Activated naive CD4-positive, alpha-beta T cell treated with anti-CD3 and anti-CD28 coated beads, Interleukin-2, amount 50 U/mL, for 72 hours (primary cell): ENCODE measurements at places on chromosomes 6 and 20.

DNA sequence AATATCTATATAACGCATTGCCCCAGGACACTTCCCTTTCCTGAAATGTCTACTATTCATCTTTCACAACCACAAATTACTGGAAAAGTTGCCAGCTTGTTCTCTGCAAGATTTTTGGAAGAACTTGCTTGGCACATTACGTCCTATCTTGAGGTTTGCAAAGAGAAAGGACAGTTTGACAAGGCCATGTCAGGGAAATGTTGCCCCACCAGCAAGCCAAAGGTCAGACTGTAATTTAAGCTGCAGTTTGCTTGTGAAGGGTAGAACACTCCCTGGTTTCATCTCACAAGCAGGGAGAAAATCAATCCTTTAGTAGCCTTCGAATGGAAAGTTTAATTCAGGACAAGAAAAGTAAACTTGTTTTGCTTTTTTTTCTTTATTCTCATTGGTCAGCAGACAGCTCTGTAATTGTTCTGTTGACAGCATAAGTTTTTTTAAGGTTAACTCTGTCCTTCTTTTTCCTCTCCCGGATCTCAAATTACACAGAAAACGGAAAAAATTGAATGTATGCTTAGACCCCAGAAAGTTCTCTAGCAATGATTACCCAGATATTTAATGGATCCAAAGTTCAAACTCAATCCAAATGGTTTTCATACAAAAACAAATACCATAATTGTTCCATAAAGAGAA, 541.8 kb upstream of the NRSN1 start:
- DNase-seq = no peak

GRCh38 chr20:44532981-44533331, 11.1 kb upstream of the SERINC3 start:
- no peak for DNase-seq

DNA sequence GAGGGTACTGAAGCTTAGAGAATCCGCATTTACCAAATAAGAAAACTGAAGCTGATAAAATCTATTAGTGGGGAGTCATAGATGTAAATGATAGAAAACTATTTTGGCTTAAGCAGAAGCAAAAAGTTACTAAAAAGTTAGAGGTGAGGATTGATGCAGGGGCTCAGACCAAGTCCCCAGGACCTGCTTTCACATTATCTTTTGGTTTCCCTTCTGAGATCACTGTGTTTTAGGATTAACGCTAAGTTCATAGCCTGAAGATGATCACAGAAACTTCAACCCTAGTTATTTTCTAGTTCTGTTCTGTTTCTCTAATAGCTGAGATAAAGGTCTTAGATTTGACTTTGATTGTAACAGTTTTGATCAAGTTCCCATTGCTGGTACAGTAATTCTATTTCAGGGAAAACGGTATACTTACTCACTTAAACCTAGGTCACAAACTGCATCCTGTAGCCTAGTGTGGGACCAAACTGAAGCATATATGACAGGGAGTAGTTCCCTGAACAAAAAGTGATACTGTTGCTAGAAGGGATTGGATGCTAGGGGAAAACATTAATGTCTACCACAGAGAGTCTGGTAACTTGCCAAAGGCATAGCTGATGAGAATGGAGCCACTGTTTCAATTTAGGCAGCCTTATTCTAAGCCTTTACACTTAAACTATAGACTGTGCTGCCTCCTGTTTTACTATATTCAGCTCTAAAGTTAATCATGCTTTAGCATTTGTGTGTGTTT, 13.1 kb downstream of the CYB5R4 start:
- DNase-seq = no peak

- DNase-seq = no peak
Observed at GRCh38 chr20:20959031-20959755, 147.0 kb downstream of the LINC00237 start.

GRCh38 chr6:117311310-117311709, 46.0 kb downstream of the VGLL2 start:
- DNase-seq = no peak

DNA sequence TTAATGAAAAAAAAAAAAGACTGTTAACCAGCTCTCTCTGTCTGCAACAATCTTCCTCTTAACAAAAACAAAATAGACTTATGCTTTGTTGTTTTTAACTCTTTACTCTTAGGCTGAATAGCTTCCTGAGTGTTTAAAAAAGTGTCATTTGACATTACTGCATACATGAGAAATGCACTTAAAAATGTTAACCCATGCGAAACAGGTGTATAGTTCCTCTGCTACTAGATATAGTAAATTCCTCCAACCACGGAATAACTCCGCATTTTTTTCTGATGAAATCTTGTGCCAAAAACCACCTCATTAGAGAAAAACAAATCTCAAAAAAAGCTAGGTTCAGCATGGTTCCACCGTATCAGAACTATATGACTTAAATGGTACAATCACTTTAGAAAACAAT, 426.0 kb downstream of the ADGRB3 start:
- DNase-seq = no peak

GRCh38 chr6:5398530-5398929, 137.2 kb downstream of the FARS2 start:
- no peak for DNase-seq

DNA sequence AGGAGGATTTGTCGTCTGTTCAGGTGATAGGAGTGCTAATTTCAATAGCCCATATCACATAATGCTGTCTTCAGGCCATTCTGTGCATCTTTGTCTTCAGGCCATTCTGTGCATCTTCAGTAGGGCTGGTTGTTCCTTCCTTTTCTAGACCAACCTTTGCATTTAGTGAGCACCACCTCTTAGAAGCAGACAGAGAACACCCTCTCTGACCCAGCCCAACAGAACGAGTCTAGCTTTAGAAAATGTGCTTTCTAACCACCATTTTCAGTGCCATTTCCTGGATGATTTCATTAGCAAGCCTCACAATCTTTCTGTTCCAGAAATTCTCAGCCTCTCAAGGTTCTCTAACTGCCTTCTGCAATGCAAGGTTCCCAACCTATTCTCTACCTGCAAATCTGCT, 215.3 kb upstream of the KCNQ5 start:
- DNase-seq = no peak

- no peak for DNase-seq
Observed at GRCh38 chr20:20668639-20669038, 43.8 kb downstream of the RALGAPA2 start.

DNA sequence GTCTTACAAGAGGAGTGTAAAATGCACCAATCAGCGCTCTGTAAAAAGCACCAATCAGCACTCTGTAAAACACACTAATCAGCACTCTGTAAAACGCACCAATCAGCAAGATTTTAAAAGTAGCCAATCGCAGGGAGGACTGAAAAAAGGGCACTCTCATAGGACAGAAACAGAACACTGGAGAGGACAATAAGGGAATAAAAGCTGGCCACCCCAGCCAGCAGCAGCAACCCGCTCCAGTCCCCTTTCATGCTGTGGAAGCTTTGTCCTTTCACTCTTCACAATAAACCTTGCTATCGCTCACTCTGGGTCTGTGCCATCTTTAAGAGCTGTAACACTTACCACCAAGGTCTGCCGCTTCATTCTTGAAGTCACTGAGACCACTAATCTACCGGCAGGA, 1.7 kb upstream of the AIG1 start:
- DNase-seq = no peak

DNA sequence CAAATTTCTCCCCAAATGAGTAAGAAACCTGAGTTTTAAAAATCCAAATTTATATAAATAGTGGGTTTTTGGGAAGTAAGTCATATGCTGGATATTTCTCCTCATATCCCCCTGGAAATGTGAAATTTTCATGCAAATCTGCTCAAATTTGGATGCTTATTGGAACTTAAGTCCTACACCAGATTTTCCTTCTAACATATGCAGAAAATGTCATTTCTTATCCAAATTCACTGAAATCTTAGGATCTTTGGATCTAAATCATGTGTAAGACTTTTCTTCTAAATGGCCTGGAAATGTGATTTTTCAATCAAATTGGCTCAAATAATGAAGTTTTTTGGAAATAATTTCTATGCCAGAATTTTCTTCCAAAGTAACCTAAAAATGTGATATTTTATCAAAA, 33.0 kb downstream of the ZNF133 start:
- no peak for DNase-seq

- no peak for DNase-seq
Observed at GRCh38 chr6:27591699-27592480, 119.0 kb upstream of the ZNF184 start.

- no peak for DNase-seq
Observed at GRCh38 chr6:169626169-169626568, 75.7 kb downstream of the WDR27 start.

DNA sequence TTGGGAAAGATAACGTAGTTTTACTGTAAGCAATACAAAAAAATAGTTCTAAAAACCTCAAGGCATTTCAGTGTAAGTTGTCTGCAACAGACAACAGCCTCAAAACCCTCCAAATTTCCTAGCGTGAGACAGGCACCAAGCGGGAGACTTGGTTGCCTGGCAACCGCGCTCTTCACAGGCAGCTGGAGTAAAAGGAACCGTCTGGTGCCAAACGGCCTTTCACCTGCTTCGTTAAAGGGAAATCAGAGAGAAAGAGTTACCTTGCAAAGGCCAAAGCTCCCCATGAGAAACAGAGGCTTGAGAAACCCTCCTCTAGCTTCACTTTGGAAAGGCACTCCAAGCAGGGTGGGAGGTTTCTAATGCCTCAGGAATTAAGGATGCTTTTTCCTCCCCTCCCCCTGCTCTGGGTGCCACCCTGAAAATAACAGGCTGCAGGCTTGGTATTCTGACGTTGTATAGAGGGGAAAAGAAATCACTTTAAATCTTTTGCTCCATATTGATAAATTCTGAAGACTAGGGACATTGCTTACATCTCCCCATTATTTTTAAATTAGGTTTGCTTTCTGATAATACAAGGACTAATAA, 129.7 kb upstream of the UFL1 start:
- peak; percentile 2 for DNase-seq

DNA sequence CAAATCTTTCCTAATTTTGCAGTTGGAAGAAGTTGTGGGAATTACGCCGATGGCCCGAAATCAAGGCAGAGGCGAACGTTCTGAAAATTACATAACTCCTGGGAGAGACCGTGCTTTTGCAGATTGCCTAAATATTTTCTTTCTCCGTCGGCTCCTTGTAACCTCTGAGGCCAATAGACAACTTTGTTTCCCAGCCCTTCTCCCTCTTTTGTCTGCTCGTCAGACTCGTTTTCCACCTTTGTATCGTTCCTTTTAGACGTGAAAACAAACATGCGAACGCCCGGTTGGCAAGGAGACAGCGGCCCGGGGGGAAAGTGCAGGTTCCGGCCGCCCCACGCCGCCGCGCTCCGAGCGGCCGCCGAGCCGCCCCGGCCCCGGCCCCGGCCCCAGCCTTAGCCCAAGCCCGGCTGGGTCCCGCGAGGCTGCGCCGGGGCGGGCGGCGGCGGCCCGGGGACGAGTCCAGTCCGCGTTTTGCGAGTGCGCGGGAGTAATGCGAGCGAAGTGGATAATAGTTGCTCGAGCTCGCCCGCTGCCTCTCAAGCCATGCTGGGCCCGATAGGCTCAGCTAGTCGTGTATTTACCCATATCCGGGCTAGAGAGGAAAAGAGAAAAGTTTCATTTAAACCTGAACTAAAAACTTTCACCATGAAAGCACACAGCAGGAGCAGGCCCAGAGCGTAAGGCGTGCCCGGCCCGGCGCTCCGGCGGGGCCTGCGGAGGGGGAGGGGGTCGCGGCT, at the start of gene ARID1B:
Gene ARID1B (plus strand): TSS at position 539 of the 737 bp plus-strand sequence. CDS start 303 bp downstream, outside the sequence.
- peak; percentile 61 for DNase-seq

DNA sequence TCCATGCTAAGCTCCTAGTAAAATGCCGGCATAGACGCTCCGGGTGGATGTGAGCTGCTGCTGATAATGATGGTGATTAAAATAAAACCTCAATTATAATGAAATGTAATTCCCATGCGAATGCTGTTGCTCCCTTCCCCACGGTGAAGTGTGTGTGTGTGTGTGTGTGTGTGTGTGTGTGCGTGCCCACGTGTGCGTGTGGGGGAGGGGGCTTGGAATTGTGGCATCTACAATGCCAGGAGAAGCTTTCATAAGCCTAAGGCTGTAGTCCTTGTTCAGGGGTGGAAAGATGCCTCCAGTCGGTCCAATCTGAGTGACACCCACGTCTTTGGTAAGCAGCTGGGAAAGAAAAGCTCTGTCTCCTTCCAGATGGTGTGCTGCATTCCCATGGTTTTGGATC, 137.9 kb downstream of the CDH26 start:
- DNase-seq = no peak

GRCh38 chr6:4584801-4585200, 191.4 kb upstream of the CDYL start:
- DNase-seq = no peak

DNA sequence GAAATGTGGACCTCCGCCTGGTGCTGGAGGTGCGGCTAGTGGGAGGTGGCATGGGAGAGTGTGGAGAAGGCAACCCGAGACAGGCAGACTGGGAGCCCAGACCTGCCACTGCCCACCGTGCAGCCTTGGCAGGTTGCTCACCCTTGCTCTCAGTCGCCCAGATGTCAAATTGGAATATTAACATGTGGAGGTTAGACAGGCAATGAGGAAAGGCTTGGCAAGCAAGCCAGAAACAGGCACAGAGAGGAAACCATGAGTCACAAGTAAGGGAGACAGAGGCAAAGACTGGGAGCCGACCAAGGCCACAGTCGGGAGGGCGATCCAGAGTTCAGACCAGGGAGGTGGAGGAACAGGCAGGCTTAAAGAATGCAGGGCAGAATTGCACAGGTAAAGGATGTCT, 178.2 kb downstream of the FOXC1 start:
- DNase-seq = no peak
